ENCODE measurements at places on chromosomes 6 and 20.

- DNase-seq: no peak
Observed at GRCh38 chr6:31057426-31058003, 47.2 kb downstream of the MUC22 start.

- DNase-seq: no peak
Observed at GRCh38 chr6:119436583-119436982, 87.0 kb upstream of the MAN1A1 start.

DNA sequence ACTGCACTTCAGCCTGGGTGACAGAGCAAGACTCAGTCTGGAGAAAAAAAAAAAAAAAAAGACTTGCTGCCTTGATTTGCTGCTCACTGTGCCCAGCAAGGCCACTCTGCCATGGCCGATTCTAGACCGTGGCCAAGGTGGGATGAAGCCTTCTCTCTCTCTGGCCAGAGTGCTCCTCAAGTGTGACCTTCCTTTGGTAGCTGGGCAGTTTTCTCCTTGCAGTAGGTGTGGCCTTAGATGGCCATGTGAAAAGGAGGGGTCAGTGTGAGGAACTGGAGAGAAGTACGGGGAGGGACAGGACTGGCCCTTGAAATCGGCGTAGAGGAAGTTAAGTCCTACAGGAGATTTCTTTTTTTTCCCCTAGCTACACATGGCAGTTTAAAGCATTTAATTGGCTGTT is 272.0 kb downstream of the ARID1B start:
- no peak for DNase-seq

GRCh38 chr6:1894954-1895353 is 285.2 kb downstream of the FOXC1 start:
- DNase-seq: no peak

- no peak for DNase-seq
Observed at GRCh38 chr20:33549229-33549999, 59.5 kb downstream of the CBFA2T2 start.

Measured in stimulated activated CD8-positive, alpha-beta memory T cell treated with anti-CD3 and anti-CD28 coated beads, Interleukin-12 subunit alpha, Interleukin-12 subunit beta, amount 100 ng/mL, for 1 hour (primary cell).